ENCODE measurements at places on chromosomes 3 and 15.

- peak; percentile 54 for DNase-seq
Measured at GRCh38 chr3:118884748-118885206, 149.9 kb downstream of the IGSF11 start.

DNA sequence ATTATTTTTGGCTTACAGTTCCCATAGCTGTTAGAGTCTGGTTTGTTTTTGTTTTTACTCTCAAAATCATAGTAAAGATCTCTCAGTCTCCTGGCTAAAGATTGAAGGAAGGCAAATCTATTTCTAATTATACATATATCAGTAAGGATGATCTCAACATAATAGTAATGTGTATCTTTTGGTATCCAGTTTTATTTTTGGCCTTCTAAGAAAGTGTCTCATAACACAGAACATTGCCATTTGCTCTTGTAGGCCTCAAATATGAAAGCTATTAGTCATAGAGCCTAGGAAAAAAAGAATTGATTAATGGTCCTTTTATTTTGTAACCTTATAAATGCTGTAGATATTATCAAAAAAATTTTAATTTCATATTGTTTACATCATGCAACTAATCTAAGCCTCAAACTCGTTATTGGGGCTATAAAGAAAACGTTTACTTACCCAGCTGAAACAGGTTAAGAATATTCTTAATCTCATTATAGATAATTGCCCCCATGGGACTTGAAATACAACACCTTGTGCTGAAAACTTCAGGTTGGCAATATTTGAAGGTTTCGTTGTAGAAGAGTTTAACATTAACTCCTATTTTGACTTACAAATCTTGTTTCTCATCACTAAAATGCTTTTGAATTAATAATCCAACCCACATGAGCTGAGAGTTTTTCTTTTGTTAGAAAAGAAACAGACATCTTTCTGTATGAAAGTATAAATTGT, 16.7 kb downstream of the FBXO45 start:
- DNase-seq, result no peak

DNA sequence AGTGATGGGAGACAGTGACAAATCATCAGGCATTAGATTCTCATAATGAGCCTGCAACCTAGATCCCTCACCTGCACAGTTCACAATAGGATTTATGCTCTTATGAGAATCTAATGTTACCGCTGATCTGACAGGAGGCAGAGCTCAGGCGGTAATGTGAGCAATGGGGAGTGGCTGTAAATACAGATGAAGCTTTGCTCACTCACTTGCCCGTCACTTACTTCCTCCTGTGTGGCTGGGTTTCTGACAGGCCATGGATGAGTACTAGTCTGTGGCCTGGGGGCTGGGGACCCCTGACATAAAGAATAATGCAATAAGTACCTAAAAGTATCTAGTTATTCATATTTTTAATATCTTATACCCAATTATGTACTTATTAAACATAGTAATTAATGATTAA, 15.6 kb downstream of the IQCB1 start:
- no peak for DNase-seq

DNA sequence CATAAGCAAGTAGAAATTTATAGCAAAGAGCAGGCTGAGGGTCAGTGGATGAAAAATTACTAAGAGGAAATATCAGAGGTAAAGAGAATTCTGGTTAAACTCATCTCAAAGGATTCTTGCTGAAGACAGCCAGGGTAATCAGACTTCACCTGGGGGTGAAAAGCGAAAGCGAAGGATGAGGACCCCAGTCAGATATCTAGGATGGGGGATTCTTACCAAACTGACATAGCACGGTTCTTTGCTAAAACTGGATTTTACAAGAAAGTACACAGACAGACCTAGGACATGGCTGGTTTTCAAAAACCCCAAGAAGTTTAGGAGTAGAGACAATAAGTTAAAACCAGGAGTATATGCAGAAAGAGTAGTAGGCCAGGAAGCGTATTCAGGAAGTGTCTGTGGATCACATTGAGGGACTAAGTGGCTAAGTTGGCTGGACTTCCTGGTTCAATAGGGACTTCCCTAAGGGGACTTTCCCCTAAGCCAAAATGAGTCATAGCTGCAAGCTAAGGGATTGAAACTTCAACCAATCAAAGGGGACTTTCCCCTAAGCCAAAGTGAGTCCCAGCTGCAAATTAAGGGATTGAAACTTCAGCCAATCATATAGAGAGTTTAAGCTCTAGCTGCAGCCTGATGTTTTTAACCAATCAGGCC, 2.4 kb upstream of the CFAP91 start:
- peak; percentile 16 for DNase-seq

DNA sequence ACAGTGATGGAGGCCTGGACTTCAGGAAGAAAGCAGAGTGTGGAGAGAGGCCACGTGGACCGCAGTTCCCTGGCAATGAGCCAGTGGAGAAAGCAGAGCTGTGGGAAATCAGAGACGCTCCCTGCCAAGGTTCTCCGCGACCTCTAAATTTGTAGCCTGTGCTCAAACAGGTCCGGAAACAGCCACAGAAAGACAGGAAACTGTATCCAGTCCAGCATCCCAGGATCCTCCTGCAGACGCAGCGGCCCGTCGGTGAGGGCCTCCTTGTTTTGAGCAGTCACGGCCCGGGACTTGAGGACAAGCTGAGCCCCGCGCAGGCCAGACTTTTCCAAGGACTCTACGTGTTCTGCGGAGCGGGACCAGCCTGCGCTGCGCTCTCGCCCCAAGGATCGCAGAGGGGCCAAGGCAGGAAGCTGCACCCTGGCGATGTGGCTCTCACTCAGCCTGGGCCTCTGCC, 22.3 kb downstream of the RPSA start:
- no peak for DNase-seq

- no peak for DNase-seq
Measured at GRCh38 chr3:41808618-41809017, 153.3 kb downstream of the ULK4 start.

DNA sequence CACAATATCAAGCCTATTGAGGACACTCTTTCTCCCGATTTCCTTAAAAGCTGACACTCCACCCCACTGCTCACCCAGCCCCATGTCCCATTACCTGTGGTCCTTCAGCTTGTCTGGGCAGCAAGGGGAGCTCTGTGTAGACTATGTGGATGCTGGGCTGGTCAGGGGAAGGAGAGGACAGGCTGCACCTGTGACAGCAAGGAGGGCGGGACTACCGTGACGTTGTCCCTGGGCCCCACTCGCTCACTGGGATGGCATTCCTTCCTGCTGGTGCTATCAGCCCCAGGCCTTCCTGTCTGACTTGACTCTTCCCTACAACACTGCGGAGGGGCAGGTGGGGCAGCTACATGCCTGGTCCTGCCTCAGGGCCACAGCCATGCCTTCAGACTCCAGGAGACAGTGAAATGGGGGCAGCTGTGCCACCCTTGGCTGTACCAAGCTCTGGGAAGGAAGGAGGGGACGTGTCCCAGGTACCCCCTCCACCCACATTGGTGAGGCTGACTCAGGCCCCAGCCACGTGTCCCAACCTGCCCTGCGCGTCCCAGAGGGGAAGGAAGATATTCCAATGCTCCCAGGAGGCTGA, at the start of gene TMEM40:
TMEM40 (minus strand) TSS at position 163 of the 583 bp plus-strand sequence. CDS start 9,427 bp downstream, outside the sequence.
- no peak for DNase-seq

GRCh38 chr3:150346981-150347863, 60.9 kb upstream of the TSC22D2 start:
- no peak for DNase-seq

- no peak for DNase-seq
Measured at GRCh38 chr3:145943952-145944351, 217.0 kb downstream of the PLOD2 start.

- DNase-seq, result no peak
Measured at GRCh38 chr15:72889545-72889944, 106.0 kb upstream of the ADPGK start.

GRCh38 chr15:89244574-89244903, 760 bp downstream of the FANCI start:
- no peak for DNase-seq

DNA sequence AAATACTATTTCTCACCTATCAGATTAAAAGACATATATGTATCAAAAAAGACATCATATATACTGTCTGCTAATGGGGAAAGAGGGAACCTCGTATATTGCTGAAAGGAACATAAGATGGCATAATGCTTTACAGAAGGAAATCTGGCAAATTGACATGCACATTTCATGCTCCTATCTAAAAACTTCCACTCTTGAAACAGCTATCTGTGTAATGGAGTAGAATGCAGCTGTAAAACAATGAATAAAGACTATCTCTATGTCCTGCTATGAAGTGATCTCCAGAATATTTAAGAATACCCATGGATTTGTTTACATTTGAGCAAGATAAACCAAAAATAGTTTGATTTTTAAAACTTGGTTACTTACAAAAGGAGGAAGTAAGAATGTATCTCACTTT, 107.4 kb downstream of the TBL1XR1 start:
- DNase-seq, result no peak

DNA sequence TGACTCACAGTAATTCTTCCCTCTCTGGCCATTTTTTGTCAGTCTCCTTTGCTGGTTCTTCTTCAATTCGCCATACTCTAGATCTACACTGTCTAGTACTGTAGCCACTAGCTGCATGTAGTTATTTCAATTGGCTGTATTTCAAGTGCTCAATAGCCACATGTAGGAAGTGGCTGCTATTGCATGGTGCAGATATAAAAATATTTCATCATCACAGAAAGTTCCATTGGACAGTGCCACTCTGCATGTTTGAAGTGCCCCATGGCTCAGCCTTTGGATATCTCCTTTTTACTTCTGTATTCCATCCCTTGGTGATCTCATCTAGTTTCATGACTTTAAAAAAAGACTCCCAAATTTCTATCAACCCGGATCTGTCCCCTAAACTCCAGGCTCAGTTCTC, 22.1 kb downstream of the PPP2R3A start:
- no peak for DNase-seq

GRCh38 chr3:105065895-105066839, 300.5 kb upstream of the ALCAM start:
- no peak for DNase-seq

- no peak for DNase-seq
Measured at GRCh38 chr3:14279626-14280061, 101.0 kb downstream of the LSM3 start.

DNA sequence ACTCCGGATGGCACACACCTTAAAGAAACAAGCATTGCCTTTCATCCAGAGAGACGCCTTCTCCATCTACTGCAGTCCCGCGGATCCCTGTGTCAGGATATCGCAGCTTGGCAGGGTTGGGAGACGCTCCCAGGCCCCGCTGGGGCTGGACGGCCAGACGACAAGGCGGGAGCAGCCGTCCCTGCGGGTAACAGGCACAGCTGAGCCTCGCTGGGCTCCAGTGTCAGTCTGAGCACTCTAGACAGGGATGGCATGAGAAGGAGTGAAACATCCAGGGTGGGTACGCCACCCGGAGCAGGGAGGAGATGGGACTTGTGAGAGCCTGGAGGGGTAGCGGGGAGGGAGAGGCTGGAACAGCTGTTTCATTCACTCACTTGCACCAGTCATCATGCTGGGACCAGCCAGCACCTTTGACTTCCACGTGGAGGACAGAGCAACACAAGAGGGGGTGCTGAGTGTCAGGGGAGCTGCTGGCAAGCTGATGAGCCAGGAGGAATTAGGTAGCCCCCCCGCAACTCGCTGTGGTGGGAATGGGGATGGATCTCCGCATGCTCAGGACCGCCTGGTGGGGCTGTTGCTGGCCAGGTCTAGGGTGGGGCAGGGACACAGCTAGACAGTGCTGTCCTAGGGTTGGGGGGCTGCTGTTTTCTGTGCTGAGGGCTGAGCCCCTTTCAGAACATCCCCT, 31.6 kb upstream of the SNRPA1 start:
- no peak for DNase-seq

DNA sequence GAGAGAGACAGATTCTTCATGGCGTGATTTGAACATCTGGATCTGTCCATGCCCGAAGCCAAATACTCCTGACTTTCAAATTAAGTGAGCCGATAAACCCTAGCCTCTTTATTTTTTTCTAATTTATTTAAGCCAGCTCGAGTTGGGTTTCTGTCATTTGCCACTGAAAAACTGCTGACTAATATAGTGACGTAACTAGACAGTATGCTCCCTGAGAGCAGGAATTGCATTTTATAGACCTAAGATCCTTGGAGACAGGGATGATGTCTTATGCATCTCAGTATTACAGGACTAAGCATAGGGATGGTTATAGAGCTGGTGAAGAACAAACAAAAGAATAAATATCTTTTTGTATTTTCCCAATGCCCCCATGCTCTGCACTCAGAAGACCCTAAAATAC, 4.6 kb downstream of the LHFPL4 start:
- DNase-seq, result no peak

- DNase-seq, result no peak
Measured at GRCh38 chr15:19973718-19974117, 567.9 kb downstream of the GOLGA6L6 start.

Data from stimulated activated CD4-positive, alpha-beta T cell treated with anti-CD3 and anti-CD28 coated beads, Interleukin-12 subunit alpha, Interleukin-12 subunit beta, amount 100 ng/mL, for 24 hours (primary cell).